Activated effector memory CD4-positive, alpha-beta T cell treated with Interleukin-2 at 50 U/mL for 16 hours (primary cell): ENCODE measurements at places on chromosomes 1 and 21.

GRCh38 chr1:224245188-224245587, 62.1 kb downstream of the DEGS1 start:
- DNase-seq, result peak; percentile 1

DNA sequence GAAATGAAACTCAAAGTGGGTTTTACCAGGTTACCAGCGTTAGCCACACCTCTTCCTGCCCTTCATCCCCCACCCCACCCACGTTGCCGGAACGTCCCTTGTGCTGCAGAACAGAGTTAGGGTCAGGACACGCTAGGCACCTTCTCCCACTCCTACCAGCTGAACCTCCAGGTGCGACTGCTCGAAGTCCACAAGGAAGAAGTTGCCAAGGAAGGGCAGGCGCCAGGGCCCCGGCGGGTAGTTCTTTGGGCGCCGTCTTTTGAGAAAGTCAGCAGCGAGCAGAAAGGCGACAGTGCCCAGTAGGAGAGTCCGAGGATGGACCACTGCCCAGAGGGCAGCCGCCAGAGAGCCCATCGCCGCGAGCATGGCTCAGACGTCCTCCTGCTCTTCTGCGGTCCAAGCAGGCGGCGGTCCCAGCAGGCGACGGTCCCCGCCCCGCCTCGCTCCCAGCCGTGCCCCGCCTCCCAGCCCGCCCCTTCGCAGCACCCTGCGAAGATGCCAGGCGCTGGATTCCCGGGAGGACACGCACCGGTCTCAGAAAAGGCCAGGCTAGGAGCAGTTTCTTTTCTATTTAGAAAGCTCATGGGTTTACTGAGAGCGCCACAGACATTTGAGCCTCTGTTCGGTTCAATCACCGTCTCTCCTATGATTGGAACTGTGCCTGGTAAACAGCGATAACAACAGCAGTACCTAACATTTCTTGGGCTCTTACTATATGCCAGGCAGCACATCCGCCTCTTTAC, at the start of gene CYP2J2:
TSS of gene CYP2J2 (minus strand) at position 393 of the 743 bp plus-strand sequence. CDS start at position 366, 27 bp downstream.
- peak; percentile 20 for DNase-seq

DNA sequence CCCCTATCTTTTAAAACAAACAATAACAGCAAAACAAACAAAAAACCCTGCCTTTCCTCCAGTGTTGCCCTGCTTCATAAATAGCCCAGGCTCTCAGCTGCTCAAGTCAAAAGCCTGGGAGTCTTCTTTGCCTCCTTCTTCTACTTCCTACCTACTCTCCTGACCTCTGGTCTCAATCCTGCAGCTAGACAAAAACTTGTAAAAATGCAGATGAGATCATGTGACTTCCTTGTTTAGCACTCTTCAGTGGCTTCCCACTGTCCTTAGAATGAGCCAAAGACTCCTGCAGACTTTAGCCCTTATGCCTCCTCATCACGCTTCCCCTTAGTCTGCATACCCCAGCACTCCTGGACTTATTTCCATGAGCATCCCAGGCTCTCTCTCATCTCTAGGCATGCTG, 55.0 kb upstream of the ZNF644 start:
- DNase-seq, result no peak

- no peak for DNase-seq
Observed at GRCh38 chr1:210882414-210883221, 251.3 kb downstream of the KCNH1 start.

GRCh38 chr1:154943649-154944400, 7.3 kb upstream of the PMVK start:
- no peak for DNase-seq

DNA sequence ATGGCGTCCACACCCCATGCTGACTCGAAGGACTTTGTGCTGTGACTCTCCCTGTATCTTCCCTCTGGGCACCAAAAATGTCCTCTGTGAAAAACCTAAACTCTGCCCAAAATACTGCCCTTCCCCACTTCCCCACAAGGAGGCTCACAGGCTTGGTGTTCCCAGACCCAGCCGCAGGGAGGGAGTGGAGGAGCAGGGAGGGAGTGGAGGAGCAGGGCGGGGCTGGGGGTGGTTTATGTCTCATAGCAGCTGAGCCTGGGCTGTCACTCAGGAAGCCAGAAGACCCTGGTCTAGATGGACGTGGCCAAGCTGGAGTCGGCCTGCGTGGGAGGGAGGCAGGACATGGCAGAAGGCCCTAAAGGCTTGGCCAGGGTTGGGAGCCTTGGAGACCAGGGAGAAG, 461.7 kb downstream of the PTPRU start:
- DNase-seq, result no peak

DNA sequence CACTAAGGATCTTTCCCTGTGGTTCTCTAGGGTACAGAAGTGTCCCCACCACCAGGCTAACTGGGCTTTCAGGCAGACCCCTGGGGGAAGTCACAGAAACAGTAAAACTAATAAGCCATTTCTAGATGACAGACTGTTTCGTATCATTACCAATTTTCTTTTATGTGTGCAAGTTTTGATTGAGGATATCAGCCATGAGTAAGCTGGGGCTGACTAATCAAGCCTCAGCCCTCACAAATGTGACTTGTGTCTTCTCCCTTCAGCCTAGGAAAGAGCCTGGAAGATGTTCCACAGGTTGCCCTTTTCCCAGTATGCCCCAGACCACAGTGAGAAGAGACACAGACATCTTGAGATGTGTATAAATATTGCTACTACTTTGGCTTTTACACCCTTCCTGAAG, 10.5 kb downstream of the PTGFRN start:
- no peak for DNase-seq

DNA sequence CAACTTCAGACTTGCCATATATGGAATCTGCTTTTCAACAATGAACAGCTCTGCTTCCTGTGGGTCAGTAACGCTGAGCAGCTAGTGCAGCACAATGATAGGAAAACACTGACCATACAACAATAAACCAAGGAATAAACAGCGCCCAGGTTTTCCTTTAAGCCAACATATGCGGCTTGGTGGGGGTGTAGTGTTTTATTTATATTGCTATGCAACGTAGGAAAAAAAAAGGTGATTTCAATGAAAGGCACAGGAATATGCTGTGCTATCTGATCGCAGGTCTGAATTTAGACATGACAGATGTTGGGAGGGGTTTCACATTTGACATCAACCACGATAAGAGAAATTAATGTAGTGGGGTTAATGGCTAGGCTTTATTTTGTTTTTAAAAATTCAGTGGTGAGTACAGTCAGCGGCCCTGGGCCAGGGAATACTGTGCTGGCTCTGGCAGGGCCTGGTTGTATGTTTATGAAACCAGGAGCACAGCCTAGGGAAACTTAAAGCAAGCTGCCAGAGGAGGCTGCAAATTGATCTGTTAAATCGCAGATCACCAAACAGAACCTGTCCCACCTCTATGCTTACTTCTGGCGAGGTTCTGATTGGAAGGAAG, 4.3 kb downstream of the TSPAN2 start:
- DNase-seq, result no peak

DNA sequence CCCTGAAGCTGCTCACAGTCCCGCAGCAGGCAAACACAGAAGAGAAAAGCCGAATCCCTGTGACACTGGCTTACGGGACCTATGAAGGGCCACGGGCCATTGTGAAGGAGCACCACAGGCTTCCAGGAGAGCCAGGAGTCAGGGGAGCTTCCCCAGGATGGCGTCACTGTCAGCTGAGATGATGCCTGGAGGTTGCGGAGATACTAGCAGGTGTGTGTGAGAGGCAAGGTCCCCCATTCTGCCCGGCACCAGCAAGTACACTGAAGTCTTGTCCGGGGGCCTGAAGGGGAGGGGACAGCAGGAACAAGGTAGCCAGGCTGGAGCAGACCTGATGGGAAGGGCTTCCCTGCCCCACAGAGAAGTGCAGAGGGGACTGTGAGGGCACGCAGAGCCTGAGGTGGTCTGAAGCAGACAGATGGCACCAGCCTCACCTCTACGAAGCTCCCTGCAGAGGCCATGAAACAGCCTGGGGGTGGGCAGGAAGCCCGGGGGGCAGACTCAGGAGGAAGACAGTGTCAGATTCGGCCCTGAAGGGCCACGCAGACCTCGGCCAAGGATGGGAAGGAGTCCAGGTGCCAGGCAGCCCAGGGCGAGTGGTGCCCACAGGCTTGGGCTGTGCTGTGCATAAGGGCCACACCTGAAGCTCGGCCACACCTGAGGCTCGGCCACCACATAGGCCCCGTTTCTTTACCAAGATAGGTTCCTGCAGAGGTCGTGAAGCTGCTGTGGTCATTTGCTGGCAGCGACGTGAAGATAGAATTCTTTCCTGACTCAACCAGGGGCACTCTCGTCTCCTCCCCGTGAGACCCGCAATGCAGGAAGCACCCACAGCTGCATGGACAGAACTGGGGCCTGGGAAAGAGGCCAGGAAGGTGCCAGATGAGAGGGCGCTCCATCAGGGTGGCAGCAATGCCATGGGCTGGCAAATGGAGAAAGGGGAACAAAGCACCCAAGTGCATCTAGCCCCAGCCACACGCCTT, 10.1 kb downstream of the TCP10L start:
- DNase-seq, result no peak

DNA sequence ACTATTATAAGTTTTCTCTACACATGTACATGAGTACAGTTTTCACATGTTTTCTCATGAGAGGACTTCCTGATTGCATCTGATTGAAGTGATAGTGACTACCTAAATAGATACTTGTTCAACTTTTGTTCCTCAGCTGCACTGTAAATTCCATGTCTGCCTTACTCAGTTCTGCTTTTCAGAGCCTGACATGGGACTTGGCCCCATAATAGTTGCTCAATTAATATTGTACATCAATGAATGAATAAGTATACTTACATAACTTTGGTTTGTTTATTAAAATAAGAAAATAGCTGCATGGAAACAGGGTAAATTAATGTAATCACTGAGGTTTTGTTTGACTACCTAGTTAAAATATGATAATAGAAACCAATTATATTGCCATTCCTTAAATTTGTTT, 78.7 kb downstream of the HMCN1 start:
- DNase-seq, result no peak

DNA sequence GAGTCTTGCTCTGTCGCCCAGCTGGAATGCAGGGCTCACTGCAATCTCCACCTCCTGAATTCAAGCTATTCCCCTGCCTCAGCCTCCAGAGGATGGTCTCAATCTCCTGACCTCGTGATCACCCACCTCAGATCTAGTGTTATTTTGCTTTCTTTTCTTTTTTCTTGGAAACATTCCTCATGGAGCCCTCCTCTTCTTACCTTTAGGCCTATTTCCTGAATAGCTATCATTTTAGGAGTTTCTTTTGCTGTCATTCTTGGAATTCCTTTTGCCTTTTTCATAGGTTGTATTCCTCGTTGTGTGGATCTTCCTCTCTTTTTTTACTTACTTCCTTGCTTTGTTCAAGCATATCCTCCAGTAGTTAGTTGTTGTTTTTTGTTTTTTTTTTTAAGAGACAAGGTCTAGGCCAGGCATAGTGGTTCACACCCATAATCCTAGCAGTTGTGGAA, 173.8 kb downstream of the RASAL2 start:
- no peak for DNase-seq
